ENCODE measurements at places on chromosomes 7 and 10.
A peak's percentile ranks its signal among the peaks of the same experiment; 100 is the strongest.

- no peak for DNase-seq
These were observed 207.8 kb upstream of the ETV1 start for GRCh38 chr7:14197280-14197679.

- no peak for DNase-seq
These were observed 724 bp downstream of the CFAP46 start for GRCh38 chr10:132941640-132942051.

DNA sequence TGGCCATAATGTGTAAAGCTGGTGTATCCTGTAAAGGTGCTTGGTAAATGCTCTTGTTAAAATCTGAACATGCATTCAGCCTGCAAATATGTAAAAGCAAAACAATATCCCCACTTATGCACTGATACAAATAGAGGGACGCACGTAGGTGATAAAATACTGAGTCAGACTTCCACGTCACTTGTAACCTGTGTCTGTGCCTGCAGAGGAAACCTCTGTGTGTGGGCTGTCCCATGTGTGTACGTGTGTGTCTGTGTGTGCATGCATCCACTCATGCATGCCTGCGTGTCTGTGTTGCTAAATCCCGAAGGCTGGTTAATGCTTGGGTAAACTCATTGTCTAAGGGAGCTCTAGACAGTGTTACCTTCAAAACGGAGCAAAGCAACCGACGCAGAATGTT lies 68.9 kb downstream of the KLF6 start:
- no peak for DNase-seq

DNA sequence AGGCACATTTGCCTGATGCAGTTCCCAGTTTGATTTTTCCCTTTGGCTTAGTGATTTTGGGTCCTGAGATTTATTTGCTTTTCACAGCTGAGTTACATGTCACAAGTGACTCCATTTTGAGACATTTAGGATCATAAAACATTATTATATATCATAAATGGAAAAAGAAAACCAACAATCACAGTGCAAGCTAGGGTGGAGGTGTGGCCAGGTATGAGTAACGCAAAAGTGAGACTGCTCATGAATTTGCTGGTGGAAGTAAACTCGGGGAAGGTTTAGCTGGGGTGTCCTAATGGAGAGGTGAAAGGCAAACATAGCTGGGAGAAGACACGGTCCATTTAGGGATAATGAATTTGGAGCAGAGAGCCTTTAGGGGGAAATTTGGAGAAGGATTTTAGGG lies 21.7 kb upstream of the UCN3 start:
- no peak for DNase-seq

DNA sequence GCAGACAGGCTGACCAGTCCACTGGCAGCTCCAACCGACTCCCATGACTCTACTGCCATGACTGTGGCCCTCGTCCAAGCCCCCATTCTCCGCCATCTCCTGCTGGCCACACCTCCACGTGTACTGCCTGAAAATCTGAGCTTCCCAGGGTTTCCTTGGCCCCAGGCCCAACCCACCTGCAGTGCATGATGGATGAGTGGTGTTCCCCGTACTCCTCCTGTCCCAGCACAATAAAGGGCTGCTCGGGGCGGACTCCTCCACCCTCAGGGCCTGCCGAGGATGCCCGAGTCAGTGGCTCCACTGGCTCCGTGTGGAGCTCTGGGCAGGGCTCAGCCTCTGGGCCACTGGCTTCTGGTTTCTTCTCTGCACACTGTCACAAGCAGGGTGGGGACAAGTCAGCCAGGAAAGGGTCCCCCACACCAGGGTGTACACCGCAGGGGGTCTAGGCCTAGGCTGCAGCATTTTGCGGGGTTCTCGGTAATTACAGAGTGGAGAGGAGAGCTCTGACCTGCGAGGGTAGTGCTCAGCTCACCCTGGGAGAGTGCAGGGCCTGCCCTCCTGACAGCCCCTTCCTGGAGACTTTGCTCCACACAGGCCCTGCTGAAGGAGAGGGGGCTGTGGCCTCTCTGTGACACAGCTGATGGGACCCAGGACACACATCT lies 15.2 kb downstream of the WDR91 start:
- no peak for DNase-seq

GRCh38 chr7:47852330-47853245 lies 95.7 kb downstream of the PKD1L1 start:
- DNase-seq = no peak

- no peak for DNase-seq
These were observed 43.7 kb downstream of the FAM53B start for GRCh38 chr10:124700293-124701037.

- no peak for DNase-seq
These were observed 205.0 kb downstream of the DIP2C start for GRCh38 chr10:484441-484924.

GRCh38 chr10:77289027-77289501 lies 348.5 kb downstream of the KCNMA1 start:
- no peak for DNase-seq

- no peak for DNase-seq
These were observed 162.5 kb downstream of the SNX10 start for GRCh38 chr7:26454180-26454579.

- no peak for DNase-seq
These were observed 161.1 kb downstream of the RPS24 start for GRCh38 chr10:78194539-78195402.

DNA sequence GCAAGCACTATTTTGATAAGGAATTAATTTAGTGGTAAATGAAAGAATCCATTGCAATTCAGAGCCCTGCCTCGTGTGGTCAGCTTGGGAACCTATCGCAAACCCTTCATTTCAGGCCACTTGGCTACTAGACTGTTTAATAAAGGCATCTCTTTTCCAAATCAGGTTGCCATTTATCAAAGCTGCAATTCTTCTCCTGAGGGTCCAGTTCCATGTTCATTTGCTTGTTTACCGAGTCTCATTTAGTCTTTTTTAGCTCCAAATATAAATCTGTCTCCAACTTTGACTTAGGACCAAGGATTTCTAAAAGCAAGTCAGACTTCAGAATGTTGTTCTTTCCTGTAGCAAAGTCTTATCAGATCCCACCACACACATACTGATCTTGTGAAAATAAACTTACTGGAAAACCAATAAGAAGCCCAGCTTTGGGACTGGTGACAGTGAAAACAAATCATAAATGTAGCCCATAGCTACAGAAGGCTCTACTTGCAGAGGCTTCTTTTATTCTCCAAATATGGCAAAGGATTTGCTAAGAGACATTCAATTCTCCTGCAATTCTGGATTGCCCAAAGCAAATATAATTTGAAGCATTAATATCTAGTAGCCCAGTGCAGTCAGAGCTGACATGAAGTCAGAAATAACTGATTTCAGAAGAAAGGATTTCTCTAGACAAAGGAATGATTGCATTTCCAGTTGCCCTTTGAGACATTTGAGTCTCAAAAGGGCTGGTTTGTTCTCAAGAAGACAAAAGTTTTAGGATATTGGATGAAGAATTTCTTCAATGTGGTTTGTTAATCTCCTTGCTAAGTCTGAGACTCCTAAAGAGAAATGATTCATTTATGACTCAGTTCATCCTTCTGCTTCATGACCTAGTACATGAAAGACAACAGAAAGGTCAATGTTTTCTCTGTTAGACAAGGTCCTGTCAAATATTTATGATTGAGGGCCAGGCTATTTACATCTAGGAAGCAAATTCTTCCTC lies 28.0 kb downstream of the PPP1R3C start:
- no peak for DNase-seq

DNA sequence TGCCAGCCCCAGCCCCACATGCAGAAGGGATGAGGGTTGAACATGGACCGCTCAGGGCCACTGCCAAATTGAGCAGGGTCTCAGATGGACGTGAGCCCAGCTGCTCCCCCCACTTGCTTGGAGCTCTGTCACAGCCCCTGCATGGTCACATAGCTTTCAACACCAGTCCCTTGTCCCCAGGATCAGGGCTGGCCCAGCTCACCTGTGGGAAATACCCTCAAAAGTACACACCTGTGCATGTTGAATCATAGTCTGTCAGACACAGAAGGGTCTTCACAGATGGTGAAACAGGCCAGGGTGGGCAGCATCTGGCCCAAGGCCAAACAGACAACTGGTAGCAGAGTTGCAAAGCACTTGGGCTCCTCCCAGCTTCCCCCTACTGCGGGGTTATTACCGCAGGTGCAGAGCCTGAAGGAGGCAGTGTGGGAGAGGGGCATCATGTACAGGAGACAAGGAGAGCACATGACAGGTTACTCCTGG lies 77.6 kb upstream of the UNC5B start:
- no peak for DNase-seq

- DNase-seq = no peak
These were observed 178.2 kb downstream of the COBL start for GRCh38 chr7:51138123-51139085.

- DNase-seq = no peak
These were observed 86.8 kb upstream of the STEAP1B start for GRCh38 chr7:22586786-22587140.

DNA sequence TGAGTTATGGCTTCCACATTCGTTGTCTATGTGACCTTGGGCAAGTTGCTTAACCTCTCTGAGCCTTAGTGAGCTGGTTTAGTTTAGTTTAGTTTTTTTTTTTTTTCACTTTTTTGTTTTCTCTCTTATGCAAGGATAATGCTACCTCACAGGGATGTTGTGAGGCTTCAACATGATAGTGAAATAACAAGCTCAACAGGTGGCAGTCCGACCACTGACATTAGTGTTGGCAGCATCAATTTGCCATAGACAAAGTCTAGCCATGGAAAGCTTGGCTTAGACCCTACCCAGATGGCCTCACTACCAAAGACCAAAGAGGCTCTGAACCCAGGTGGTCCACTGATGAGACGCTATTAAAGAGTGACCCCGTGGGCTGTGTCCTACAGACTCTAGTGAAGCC lies 27.2 kb upstream of the UNC5B start:
- no peak for DNase-seq

DNA sequence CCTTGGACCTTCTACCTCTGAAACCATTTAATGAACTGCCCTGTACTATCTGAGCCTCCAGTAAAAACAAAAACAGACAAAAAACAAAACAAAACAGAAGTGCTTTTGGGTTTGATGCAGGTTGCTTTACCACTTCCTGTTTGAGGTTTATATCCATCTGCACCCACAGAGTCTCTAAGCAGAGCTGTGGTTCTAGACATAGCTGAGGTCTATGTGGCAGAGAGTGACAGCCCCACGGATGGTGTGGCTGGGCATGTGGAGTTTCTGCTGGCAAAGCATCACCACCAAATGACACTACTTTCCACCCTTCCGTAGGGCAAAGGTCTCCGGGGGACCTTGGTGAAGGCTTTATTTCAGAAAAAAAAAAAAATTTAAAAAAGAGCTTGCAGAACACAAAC lies 754.2 kb downstream of the GRID1 start:
- DNase-seq = no peak

- DNase-seq = no peak
These were observed 1.7 kb upstream of the STK32C start for GRCh38 chr10:132309471-132309865.

DNA sequence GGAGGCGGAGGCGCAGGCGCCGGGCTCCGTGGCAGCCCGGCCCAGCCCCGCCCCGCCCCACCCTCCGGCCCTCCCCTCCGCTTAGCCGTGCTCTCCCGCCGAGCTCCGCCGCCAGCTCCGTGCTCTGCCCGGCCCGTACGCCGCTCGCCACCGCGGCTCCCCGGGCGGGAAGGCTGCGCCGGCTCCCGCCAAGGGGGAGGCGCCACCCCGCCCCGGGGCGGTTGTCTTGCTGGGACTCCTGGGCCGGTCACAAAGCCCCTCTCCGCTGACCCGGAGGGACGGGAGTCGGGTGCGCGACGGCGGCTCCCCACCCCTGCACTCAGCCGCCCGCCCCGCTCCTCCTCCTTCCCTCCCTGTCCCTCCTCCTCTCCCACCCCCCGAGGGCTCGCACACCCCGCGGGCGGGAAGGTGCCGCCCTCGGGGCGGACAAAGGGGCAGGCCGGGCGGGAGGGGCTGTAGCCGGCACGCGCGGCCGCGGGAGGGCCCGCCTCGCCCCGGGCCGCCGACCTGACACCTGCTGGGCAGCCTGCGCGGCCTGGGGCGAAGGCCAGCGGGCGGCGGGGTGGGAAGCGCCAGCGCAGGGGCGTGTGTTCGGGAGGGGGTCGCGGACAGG lies 11.5 kb upstream of the SP8 start:
- no peak for DNase-seq

- no peak for DNase-seq
These were observed 78.4 kb downstream of the PDE1C start for GRCh38 chr7:31991846-31992245.

GRCh38 chr10:102436312-102436711 lies 3.9 kb upstream of the CUEDC2 start:
- no peak for DNase-seq

GRCh38 chr10:86267286-86268195 lies 99.1 kb downstream of the GRID1 start:
- no peak for DNase-seq

GRCh38 chr7:127980901-127981300 lies 50.3 kb downstream of the LRRC4 start:
- no peak for DNase-seq

GRCh38 chr10:89398003-89398749 lies 5.8 kb downstream of the IFIT1 start:
- DNase-seq = no peak

GRCh38 chr10:126070476-126071215 lies 174.3 kb downstream of the FANK1 start:
- DNase-seq = no peak

GRCh38 chr10:90905925-90906324 lies 15.0 kb downstream of the ANKRD1 start:
- DNase-seq = no peak

DNA sequence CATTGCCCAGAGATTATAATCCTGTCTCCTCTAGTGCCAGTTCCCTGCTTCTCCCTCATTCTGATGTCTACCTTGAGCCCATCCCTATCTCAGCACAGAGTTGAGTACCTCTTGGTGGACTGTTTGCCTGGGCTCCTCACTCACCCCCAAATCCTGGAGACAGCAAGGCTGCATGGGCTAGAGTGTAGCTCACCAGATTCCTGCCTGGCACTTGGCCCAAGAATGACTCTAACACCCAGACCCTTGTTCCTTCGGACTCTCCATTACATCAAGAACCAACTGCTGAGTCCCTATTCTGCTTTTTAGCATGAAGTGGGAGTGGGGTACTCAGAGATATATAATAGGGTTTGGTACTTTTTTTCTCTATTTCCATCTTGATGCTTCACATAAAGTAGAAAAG lies 22.1 kb downstream of the FAM13C start:
- DNase-seq = no peak

- no peak for DNase-seq
These were observed 180.0 kb downstream of the TNS3 start for GRCh38 chr7:47401611-47402570.

GRCh38 chr7:47455872-47456185 lies 126.1 kb downstream of the TNS3 start:
- DNase-seq = no peak

GRCh38 chr10:77383861-77384553 lies 253.6 kb downstream of the KCNMA1 start:
- DNase-seq = no peak

GRCh38 chr7:1673581-1674118 lies 3.6 kb downstream of the ELFN1 start:
- no peak for DNase-seq

GRCh38 chr7:137656227-137656849 lies 190.4 kb downstream of the DGKI start:
- peak; percentile 15 for DNase-seq
